Brain pericyte (primary cell): ENCODE measurements at places on chromosomes 4 and X.

GRCh38 chr4:36385951-36386571 is 104.6 kb downstream of the DTHD1 start:
- DNase-seq: no peak

DNA sequence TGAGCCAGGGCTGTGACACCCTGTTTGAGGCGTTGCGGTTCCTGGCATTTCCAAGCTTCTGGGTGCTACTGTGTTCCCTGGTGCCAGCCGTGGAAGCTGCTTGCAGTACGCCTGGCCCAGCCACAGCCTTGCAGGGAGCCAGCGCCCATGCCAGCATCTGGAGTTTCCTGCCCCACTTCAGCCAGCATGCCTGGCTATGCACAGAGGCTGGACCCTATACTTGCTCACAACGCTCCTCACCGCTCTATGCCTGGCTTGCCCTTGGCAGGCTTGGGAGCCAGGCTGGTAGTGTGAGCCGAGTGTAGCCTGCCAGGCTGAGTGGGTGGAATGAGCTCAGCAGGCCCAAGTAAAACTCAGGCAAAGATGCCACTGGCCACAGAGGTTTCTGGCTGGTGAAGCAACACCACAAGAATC is 22.4 kb downstream of the PRRG1 start:
- DNase-seq: no peak

GRCh38 chrX:115058276-115058675 is 40.9 kb upstream of the IL13RA2 start:
- DNase-seq: no peak

DNA sequence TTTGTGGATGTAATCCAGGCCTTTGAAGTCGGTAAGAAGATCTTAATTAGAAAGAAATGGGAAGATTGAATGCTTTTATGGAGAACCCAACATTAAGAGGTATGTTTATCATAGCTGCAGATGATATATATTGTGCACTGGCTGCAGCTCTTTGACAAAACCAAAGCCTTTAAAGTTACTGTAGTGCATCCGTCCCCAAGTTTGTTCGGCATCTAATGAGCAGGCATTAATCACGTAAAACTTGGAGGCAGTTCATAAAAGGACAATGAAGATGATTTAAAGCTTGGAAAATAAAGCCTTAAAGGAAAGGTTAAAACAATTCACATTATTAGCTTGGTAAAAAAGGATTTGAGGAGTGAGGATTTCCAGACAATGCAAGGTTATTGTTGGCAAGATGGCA is 150.8 kb upstream of the ARX start:
- DNase-seq: no peak

DNA sequence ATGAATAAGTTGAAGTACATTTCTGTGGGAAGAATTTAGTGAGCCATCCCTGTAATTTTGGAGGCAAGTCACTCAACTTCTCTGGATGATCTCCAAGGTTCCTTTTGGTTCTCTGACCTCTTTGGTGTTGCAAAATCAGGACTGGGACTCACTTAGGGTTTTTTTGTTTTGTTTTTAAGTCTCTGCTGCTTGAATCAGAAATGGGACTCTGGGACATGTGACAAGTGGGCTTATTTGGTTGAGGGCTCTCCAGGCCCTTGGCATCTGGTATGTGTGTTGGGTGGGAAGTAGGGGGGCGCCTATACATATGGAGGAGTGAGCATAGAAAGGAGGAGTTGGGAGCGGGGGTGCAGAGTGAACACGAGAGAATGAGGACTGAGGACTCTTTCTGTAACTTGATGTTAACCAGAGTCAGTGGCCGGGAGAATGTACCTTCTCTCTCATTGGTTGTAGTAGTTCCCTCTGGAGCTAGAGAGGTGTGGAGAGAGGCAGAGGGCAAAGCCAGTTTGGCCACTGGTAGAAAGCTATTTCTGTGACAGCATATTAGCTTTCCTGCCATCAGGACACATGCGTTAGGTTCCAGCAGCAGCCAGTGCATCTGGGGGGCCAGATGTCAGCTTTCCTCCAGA is 1.9 kb downstream of the ARHGAP10 start:
- DNase-seq: no peak

DNA sequence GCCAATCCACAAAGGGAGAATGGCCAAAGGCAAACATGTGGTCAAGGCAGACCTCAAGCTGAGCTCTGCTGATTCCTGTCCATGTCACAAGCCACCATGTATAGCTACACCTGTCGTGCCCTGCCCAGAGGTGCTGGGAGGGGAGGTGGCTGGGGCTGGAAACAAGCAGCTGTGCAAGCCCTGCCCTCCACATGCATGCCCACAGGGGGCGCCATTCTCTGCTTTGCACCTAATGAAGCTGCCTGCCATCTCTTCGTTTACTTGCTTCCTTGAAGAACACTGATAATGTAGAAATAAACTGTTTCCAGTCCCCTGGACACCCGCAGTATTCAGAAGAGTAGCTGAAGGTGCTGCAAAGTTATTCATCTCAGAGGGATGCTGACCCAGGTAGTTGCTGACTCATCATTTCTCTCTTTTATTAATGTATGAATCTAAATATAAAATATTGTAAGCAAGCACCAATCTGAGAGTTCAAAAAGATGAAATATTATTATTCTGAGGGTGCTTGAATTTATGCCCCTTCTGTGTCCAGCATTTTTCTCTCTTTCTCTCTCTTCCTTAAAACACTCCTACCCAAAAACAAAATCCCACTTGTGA is 278.6 kb downstream of the ADGRA3 start:
- DNase-seq: no peak

GRCh38 chr4:38577462-38577861 is 86.5 kb upstream of the KLF3 start:
- DNase-seq: no peak

- no peak for DNase-seq
These were observed 2183.9 kb upstream of the TENM3 start for GRCh38 chr4:180059216-180059881.

DNA sequence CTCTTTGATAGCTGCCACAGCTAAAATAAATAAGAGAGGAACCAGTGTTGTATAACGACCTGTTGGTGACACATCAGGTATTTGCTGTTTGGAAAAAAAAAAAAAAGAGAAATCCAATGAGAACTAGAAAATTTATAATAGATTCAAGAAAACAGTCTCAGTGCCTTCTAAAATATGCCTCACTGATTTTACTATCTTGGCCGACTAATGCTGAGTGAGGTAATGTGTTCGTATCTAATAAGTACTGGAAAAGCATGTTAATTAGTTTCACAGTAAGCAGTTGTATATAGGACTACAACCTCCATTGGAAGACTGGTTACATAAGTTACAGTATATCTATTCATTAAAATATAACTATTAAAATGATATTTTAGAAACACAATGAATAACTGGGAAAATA is 32.4 kb downstream of the ATP8A1 start:
- DNase-seq: no peak

DNA sequence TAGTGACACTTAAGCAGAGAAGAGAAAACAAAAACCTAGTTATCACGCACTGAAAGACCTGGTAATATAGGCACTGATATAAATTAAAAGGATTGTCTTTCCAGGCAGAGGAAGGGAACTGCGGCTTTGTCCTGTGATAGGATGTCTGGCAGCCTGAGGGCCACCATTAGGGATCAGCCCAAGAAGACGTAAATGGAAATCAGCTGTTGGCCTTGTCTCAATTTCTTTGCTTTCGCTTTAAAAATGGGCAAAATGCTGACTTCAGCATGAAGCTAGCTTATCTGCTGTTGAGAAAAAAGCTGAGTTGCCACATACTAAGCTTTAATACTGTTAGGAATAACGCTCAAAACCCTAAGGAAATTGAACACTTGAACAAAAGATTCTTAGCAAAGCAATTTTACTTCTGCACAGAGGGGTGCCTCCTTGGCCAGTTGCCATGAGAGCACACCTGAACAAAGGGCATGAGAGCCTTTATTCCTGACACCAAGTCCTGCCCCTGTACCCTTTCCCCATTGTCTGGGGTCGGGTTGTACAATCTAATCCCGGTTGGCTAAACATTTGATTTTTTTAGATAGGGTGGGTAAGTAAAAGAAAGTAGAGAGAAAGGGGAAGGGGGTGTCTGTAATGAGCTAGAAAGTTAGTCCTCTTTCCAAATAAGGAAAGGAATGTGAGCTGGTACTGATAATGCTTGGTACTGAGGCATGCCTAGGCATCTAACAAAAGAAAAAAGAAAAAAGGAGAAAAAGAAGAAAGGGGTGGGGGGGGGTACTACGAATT is 85.1 kb upstream of the UCP1 start:
- no peak for DNase-seq
